A549 treated with CORT108297 at 1 μM for 4 hours (cell line): ENCODE measurements at places on chromosomes 7 and 10. TPM values are rescaled to one million over a fixed set of nuclear protein-coding genes. Genes with fewer than 3 reads are reported as not detected.

TDRD1 gene
- not detected in 5 replicates for total RNA-seq

DMBT1 gene
- total RNA-seq: 0.03 to 0.11 TPM (median 0.08 TPM) in 5 replicates

SPDYE5 gene
- total RNA-seq: not detected in 5 replicates

TRPV5 gene
- not detected in 5 replicates for total RNA-seq

CHAT gene
- not detected in 5 replicates for total RNA-seq

ZNF239 gene
- total RNA-seq: 2.3 to 4.5 TPM (median 2.5 TPM) in 5 replicates

MYL10 gene
- total RNA-seq: not detected in 5 replicates

OR2A14 gene
- total RNA-seq: not detected in 5 replicates

CFAP70 gene
- 0.10 to 0.25 TPM (median 0.21 TPM) in 5 replicates for total RNA-seq

METTL27 gene
- total RNA-seq: 6.9 to 12.4 TPM (median 11.5 TPM) in 5 replicates

STK31 gene
- total RNA-seq: 0.49 to 0.82 TPM (median 0.62 TPM) in 5 replicates

MOGAT3 gene
- not detected in 5 replicates for total RNA-seq

PON1 gene
- 0.29 to 1.2 TPM (median 0.68 TPM) in 5 replicates for total RNA-seq

LRGUK gene
- 0.29 to 0.62 TPM (median 0.35 TPM) in 5 replicates for total RNA-seq

CAV2 gene
- 143 to 195 TPM (median 182 TPM) in 5 replicates for total RNA-seq

DDC gene
- 0.58 to 1.9 TPM (median 1.1 TPM) in 5 replicates for total RNA-seq

FGF8 gene
- not detected in 5 replicates for total RNA-seq

ANKRD1 gene
- total RNA-seq: 6.5 to 14.5 TPM (median 9.4 TPM) in 5 replicates

SPDYE11 gene
- total RNA-seq: not detected in 5 replicates

COMMD3 gene
- total RNA-seq: 50.2 to 57.4 TPM (median 55.0 TPM) in 5 replicates

BTBD16 gene
- 0.35 to 0.82 TPM (median 0.64 TPM) in 5 replicates for total RNA-seq

ARL3 gene
- 13.7 to 15.3 TPM (median 14.7 TPM) in 5 replicates for total RNA-seq

PITX3 gene
- 0.37 to 0.51 TPM (median 0.43 TPM) in 5 replicates for total RNA-seq

MTPN gene
- 96.8 to 125 TPM (median 114 TPM) in 5 replicates for total RNA-seq

HOXA11 gene
- total RNA-seq: 0.54 to 0.79 TPM (median 0.77 TPM) in 5 replicates

TRIM50 gene
- total RNA-seq: not detected in 5 replicates

FBXO24 gene
- total RNA-seq: 0.15 to 0.23 TPM (median 0.21 TPM) in 5 replicates

DNAJC12 gene
- 55.1 to 79.5 TPM (median 64.3 TPM) in 5 replicates for total RNA-seq

SFTPA1 gene
- total RNA-seq: not detected in 5 replicates

CACNB2 gene
- total RNA-seq: 0.05 TPM in 1 of 5 replicates, not detected in the others

RNF148 gene
- total RNA-seq: not detected in 5 replicates

OPN4 gene
- total RNA-seq: not detected in 5 replicates

MET gene
- total RNA-seq: 72.3 to 102 TPM (median 90.9 TPM) in 5 replicates

MMD2 gene
- total RNA-seq: not detected in 5 replicates

TSPAN15 gene
- 81.5 to 113 TPM (median 107 TPM) in 5 replicates for total RNA-seq

RBM20 gene
- total RNA-seq: 1.1 to 1.7 TPM (median 1.5 TPM) in 5 replicates

UBE2D1 gene
- 15.6 to 21.5 TPM (median 20.7 TPM) in 5 replicates for total RNA-seq

PRKCQ gene
- total RNA-seq: 4.0 to 4.8 TPM (median 4.2 TPM) in 5 replicates

LRRC18 gene
- not detected in 5 replicates for total RNA-seq

LRRTM3 gene
- total RNA-seq: not detected in 5 replicates

SLC26A3 gene
- not detected in 5 replicates for total RNA-seq

ZNF248 gene
- 3.5 to 4.5 TPM (median 4.5 TPM) in 5 replicates for total RNA-seq

ALOX5 gene
- total RNA-seq: 0.16 to 0.67 TPM (median 0.32 TPM) in 5 replicates

OR2A1 gene
- not detected in 5 replicates for total RNA-seq

OR13A1 gene
- total RNA-seq: not detected in 5 replicates

NCF1 gene
- 0.09 to 0.13 TPM (median 0.11 TPM) in 4 of 5 replicates, not detected in the other for total RNA-seq

VPS50 gene
- 5.7 to 7.4 TPM (median 6.5 TPM) in 5 replicates for total RNA-seq

CALML5 gene
- not detected in 5 replicates for total RNA-seq

CPVL gene
- total RNA-seq: 0.12 to 0.62 TPM (median 0.34 TPM) in 5 replicates
